ENCODE measurements at places on chromosomes 12 and 14. TPM values are rescaled to one million over a fixed set of nuclear protein-coding genes. Genes with fewer than 3 reads are reported as not detected.

RNASE3 gene
- total RNA-seq, result not detected

KDM5A gene
- total RNA-seq, result 73.5 TPM

DNA sequence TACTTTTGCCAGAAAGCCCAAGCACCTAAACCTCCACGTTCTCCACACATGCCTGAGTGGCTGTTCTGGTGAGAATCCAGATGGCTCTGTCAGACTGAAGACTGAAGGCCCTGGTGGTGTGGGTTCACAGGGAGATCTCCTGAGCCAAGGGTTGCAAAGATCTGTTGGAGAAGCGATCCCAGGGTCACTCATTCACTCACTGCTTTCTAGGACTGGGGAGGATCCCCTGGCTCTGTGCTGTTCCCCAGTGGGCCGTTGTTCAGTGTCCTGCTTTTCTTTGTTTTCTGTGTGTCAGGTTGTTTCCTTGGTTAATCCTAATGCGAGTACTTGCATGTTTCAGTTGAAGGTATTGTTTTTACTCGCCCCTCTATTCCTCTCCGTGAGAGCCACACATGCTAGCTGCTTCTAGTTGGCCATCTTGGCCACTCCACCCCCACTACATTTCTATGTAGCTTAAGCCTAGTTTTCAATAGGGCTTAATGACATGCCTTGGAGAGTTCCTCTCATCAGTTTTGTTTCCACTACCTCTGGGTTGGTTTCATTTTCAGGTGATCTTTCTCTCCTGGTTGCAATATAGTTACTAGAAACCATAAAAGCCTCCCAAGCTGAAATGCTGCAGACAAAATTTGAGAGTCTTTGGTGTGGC, 144.5 kb upstream of the SLC38A2 start:
- DNase-seq, result no peak

DNA sequence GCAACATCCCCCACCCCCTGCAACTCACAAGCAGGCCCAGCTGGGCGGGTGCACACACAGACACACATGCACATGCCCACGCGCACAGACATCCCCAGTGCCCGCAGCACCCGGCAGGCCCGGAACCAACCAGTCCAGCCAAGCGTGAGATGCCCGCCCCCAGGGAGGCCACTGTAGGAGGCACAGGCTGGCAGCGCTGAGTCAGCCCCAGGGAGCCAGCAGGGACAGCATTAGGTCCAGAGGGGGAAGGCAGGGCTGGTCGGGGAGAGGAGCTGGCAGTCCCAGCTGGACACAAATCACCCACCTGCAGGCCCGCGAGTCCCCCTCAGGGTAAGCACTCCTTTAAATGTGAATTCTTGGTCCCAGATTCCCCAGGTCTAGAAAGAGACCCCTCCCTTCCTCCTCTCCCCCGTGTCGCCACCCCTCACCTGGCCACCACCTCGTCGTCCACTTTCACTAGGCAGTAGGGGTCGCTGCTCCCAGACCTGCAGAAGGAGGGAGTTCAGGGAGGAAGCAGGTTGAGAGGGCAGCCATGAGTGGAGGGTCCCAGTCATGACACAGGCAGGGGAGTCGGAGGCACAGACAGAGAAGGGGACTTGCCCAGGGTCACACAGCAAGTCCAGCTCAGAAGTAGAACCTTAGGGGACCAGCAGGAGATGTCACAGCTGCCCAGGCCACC, 5.0 kb downstream of the RASAL1 start:
- no peak for DNase-seq

DNA sequence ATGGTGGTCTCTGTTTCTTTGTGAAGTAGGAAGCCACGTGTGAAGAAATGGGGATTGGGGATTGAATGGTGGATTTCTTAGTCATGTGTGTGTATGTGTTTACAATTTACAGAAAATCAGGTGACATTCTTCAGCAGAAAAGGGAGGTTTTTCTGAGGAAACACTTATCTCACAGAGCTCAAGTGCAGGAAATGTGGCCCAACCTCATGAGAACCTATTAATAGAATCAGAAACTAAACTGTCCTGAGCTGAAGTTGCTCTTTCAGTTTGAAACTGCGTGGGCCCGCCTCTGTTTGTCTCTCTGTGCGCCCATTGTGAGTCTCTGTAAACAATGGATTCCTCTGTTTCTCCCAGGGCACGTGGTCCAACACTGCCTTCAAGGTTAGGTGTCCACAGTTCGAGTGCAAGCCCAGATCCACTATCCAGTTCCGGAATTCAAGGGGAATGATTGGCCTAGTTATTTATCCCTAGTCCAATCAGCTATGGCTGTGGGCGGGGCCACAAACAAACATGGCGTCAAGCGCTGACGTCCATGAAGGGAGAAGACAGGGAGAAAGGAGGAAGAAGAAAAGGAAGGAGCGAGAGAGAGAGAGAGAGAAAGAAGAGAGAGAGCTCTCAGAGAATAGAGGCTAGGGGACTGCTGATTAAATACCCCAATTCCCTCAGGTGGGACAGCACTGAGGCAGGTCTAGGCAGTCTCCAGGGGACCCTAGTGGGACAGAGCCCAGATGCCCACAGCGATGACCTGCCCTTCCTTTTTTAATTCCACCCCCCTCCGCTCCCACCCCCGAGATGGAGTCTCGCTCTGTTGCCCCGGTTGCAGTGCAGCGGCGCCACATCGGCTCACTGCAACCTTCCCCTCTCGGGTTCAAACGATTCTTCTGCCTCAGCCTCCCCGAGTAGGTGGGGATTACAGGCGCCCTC, 31.4 kb upstream of the C12orf76 start:
- DNase-seq, result peak; percentile 54

- no peak for DNase-seq
These were observed 383.1 kb downstream of the TMEM132D start for GRCh38 chr12:129520739-129521138.

GRCh38 chr12:124578445-124578844, 11.0 kb upstream of the NCOR2 start:
- DNase-seq, result no peak

Measured in dermis blood vessel endothelial cell (primary cell).